Muscle of back (tissue), 13 donors: ENCODE measurements at places on chromosomes 2 and 18. TPM values are rescaled to one million over a fixed set of nuclear protein-coding genes. Genes with fewer than 3 reads are reported as not detected.

- no peak for DNase-seq
Observed at GRCh38 chr2:110813896-110814295, 81.5 kb downstream of the ACOXL start.

Gene KYNU
- polyA plus RNA-seq: 1.2 TPM

GRCh38 chr2:119823734-119824334, 64.1 kb downstream of the PTPN4 start:
- DNase-seq: peak; percentile 51

- no peak for DNase-seq
Observed at GRCh38 chr18:78971511-78972245, 7.9 kb upstream of the SALL3 start.

GRCh38 chr2:46988733-46989481, 73.3 kb upstream of the MCFD2 start:
- peak; percentile 45 for DNase-seq

GRCh38 chr2:8461341-8461740, 220.5 kb upstream of the ID2 start:
- no peak for DNase-seq

GRCh38 chr2:201233812-201234662, 26.3 kb upstream of the CASP8 start:
- DNase-seq: no peak

- no peak for DNase-seq
Observed at GRCh38 chr2:126399001-126399400, 257.0 kb upstream of the GYPC start.

Gene CNTNAP5
- 0.17 TPM for polyA plus RNA-seq

- DNase-seq: no peak
Observed at GRCh38 chr18:48698707-48699106, 159.9 kb downstream of the CTIF start.

DNA sequence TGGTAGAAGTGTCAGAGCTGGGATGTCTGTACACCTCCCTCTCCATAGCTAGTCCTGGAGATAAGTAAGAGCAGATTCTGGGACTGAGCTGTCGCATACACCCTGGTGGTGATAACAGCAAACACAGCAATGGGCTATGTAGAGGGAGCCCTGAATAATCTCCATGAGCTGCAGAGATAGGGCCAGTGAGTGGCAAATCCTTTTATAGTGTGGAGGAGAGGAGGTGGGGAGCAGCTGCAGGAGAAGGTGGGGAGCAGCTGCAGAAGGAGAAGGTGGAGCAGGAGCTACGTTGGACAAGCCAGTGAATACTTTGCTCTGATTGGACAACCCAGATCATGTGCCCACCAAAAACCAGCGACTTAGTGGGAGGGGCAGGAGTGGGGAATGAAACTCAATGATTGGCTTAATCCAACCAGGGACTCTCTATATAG, 85.5 kb downstream of the TMEM247 start:
- DNase-seq: no peak

Gene MAB21L4
- not detected for polyA plus RNA-seq

Gene THSD7B
- polyA plus RNA-seq: 0.71 TPM

DNA sequence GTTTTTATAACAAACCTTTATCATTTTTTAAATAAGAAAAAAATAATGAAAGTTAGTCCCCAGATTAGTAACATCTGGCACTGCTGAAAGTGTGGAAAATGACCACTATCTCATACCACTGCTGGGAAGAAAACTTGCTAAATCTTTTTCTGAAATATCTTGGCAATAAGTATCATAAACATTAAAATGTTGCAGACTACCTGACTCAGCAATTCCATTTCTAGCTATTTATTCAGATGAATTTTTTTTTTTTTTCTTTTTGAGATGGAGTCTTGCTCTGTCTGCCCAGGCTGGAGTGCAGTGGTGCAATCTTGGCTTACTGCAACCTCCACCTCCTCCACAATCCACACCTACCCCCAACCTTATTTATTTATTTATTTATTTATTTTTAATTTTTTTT, 35.3 kb upstream of the SOS1 start:
- DNase-seq: no peak

- DNase-seq: no peak
Observed at GRCh38 chr2:95171902-95172301, 6.3 kb downstream of the ZNF2 start.

GRCh38 chr2:9311488-9311887, 104.9 kb downstream of the ASAP2 start:
- DNase-seq: peak; percentile 90

Gene ANKRD30B
- polyA plus RNA-seq: not detected

DNA sequence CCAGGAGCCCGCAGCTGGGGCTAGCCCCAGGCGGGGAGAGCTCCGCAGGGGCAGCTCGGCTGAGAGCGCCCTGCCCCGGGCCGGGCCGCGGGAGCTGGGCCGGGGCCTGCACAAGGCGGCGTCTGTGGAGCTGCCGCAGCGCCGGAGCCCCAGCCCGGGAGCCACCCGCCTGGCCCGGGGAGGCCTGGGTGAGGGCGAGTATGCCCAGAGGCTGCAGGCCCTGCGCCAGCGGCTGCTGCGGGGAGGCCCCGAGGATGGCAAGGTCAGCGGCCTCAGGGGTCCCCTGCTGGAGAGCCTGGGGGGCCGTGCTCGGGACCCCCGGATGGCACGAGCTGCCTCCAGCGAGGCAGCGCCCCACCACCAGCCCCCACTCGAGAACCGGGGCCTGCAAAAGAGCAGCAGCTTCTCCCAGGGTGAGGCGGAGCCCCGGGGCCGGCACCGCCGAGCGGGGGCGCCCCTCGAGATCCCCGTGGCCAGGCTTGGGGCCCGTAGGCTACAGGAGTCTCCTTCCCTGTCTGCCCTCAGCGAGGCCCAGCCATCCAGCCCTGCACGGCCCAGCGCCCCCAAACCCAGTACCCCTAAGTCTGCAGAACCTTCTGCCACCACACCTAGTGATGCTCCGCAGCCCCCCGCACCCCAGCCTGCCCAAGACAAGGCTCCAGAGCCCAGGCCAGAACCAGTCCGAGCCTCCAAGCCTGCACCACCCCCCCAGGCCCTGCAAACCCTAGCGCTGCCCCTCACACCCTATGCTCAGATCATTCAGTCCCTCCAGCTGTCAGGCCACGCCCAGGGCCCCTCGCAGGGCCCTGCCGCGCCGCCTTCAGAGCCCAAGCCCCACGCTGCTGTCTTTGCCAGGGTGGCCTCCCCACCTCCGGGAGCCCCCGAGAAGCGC, 15.0 kb upstream of the GMPPA start:
- no peak for DNase-seq

DNA sequence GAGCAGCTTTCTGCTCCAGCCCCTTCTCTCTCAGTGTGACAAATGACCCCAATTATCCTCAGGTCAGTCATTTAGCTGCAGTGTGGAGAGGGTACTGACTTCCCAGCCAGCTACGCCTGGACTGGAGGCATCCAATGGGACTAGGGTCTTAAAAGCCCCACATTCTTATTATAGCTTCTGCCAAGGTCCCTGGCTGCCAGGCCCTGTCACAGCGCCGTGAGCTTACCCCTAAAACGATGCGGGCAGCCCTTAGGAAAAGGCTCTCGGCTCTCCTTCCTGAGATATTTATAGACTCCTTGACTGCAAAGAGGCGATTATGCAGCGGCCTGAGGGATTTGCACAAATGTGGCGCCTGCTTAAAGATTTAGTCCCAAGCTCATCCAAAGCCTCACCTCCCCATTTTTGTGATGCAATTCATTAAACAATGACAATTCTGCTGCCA, 69.2 kb upstream of the EDAR start:
- DNase-seq: no peak

Gene DYSF
- 75.3 TPM for polyA plus RNA-seq

Gene GALNT3
- 0.92 TPM for polyA plus RNA-seq

DNA sequence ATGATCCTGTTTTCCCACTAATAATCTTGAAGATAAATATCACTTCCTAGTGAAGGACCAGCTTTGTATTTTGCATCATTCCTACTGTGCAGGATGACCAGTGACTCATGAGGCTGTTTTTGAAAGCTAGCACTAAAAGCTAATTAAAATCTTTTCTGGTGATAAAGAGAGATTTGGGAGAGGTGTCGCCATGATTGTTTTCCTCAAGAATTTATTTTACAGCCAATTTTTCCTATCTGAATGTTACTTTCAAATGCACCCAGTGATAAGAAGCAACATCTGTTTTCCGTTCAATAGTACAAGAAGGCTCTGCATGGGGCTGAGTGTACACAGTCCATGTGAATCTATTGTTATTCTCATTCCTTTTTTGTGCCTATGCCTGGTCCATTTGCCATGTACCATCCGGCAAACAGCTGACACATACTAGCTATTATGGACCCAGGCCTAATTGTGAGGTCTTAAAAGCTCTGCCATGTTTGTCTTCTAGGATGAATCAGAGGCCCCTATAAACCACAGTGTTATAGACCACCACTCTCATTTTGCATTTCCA, 28.4 kb downstream of the MEIS1 start:
- no peak for DNase-seq

DNA sequence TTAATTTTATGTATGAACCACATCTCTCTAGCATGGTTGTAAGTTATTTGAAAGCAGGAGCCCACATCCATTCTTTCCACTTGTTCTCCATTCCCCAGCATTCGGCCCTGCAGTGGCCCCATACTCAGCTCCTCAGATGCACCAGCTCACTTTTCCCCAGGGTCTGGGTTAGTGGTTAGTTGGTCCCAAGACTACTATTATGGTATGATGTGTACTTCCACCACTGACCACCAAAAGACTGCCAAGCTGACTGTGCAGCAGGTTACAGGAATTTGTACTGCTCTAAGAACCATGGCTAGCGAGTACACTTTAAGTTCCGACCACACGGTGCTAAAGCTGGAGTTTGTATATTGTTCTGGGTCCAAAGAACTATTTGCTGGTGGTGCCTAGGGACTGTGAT, 413.6 kb upstream of the TCF4 start:
- DNase-seq: no peak

DNA sequence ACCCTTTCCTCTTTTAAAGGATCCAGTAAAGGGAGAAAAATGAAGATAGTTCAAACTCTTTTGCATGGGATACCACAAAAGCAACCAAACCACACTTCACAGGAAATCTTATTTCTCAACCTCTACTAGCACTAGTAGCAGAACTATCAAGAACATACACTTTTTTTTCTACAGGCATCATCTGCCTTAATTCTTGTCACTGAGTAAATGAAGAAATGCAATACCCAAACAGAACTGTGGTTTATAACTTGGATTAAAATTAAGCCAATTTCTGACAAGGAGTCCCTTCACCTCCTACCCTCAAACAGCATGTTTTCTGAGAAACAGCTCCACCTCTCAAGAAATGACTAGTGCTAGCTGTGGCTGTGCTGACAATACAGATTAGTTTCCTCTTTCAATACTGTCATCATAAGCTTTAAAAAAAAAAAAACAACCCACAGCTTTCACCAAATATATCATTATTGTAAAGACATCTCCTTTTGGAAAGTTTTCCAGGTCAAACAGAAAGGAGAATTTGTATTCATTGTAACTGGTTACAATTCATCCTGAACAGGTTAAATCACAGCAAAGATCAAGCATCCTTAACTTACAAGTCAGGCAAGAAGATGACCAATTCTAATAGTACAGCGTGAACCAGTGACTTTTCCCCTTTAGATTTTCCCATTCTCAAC, 44.4 kb downstream of the PTPN2 start:
- peak; percentile 17 for DNase-seq

Gene CCDC150
- polyA plus RNA-seq: 5.8 TPM

DNA sequence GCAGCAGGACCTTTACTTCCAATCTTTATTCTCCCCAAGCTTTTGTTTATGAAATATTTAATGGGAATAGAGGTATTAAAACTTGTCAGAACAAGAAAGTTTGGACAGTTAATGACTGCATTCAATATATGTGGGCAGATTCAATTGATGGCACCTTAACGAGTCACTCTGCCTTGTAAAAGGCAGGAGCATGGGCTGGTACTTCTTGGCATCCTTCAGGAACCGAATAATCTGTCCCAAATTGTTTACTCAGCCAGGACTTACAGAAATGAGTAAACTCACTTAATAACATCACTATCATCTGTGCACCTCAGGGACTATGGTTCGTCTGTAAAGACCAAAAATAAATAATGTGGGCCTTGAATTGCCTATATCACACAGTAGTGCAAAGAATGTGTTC, 1280.3 kb upstream of the TMEFF2 start:
- no peak for DNase-seq

- no peak for DNase-seq
Observed at GRCh38 chr18:76252880-76253279, 242.2 kb downstream of the ZNF516 start.
